ENCODE measurements at places on chromosomes 12 and 14. TPM values are rescaled to one million over a fixed set of nuclear protein-coding genes. Genes with fewer than 3 reads are reported as not detected.

WNT1 gene
- total RNA-seq, result not detected

FGF23 gene
- not detected for total RNA-seq

- DNase-seq, result no peak
Measured at GRCh38 chr14:67577909-67578749, 21.9 kb downstream of the PIGH start.

DNA sequence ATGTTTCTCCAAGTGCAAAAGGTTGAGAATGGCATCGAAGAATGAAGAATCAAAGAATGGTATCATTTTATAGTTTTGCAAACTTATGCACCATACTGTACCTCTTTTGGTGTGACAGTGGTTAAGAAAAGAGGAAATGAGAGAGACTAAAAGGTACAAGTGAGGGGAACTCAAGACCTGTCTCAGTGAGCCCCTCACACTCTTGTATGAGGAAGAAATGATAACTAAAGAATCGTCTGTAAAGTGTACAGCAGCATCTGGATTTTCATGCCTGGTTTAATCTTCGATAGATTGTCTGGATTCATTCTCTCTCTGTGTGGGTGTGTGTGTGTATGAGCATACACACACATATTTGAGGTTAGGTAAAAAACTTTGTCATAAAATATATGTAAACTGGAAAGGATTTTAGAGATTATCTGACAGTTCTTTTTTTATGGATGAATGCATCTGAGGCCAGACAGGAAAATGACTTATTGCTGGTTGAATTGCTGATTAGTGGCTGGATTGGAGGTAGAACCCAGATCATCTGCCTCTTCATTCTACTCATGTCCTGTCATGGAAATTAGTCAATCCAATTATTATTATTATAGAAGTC, 16.0 kb upstream of the SLC38A2 start:
- no peak for DNase-seq

- DNase-seq, result no peak
Measured at GRCh38 chr14:59096303-59096702, 92.2 kb upstream of the DAAM1 start.

GRCh38 chr12:69986114-69986513, 161.1 kb downstream of the MYRFL start:
- no peak for DNase-seq

- peak; percentile 87 for DNase-seq
Measured at GRCh38 chr14:95442633-95443021, 73.8 kb downstream of the SYNE3 start.

Measured in right cardiac atrium (tissue), 5 donors.